ENCODE measurements at places on chromosomes 1 and 21.

DNA sequence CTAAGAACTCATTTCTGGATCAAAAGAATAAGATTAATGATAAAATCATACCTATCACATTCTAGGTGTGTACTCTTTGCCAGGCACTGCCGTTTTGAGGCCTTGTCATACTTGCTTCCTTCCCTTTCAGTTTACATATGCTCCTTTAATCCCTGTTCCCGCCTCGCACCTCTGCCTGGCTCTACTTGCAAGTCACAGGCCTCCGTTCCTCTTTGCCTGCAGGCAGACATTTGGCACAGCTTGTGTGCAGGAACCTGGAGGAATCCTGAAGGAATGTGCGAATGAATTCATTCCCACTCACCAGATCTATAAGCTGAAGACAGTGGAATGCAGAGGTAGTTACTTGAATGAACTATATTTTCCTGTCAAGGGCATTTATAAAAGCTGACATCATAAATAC lies 13.8 kb downstream of the WLS start:
- ATAC-seq: peak; percentile 71

GRCh38 chr21:21216047-21216446 lies 217.8 kb downstream of the NCAM2 start:
- ATAC-seq: no peak

DNA sequence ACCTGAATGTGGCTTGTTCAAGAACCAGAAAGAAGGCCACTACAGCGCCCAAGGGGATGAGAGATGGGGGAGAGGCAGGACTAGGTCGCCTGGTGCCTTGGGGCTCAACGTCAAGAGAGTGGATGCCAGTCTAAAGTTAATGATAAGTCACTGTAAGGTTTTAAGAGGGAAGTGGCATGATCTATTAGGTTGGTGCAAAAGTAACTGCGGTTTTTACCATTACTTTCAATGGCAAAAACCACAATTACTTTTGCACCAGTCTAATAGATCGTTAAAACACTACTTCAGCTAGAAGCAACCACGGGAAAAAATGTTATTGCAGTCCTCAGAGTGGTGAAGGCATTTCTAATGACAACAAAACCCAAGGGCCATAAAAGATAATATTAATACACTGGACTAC lies 2.6 kb upstream of the GJB3 start:
- no peak for ATAC-seq

DNA sequence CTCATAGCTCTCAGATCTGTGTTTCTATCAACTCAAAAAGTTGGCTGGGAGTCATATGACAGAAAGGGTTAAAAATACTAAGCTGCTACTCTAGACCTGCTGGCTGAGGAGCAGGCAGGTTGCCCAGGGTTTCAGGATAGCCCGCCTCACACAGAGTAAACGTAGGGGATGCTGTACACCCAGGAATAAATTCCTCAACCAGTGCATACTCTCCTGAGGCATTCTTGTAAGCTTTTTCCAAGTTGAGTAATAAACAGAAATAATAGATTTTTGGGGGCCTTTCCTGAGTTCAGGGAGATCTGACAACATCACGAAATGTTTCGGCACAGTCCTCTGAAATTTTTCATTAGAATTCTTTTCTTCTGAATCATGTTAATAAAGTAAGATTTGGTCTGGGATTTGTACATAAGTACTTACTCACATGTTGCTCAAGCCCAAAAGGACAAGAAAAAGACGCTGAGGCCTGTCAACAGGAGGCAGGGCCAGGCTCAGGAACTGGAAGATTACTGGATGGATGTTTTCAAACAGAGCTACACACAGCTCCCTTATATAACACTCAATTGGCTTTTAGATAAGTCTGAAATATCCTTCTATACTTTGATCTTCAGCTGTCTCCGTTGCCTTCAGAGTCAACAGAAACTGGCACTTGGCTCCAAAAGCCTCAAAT lies 41.0 kb downstream of the TGFBR3 start:
- ATAC-seq: peak; percentile 94

DNA sequence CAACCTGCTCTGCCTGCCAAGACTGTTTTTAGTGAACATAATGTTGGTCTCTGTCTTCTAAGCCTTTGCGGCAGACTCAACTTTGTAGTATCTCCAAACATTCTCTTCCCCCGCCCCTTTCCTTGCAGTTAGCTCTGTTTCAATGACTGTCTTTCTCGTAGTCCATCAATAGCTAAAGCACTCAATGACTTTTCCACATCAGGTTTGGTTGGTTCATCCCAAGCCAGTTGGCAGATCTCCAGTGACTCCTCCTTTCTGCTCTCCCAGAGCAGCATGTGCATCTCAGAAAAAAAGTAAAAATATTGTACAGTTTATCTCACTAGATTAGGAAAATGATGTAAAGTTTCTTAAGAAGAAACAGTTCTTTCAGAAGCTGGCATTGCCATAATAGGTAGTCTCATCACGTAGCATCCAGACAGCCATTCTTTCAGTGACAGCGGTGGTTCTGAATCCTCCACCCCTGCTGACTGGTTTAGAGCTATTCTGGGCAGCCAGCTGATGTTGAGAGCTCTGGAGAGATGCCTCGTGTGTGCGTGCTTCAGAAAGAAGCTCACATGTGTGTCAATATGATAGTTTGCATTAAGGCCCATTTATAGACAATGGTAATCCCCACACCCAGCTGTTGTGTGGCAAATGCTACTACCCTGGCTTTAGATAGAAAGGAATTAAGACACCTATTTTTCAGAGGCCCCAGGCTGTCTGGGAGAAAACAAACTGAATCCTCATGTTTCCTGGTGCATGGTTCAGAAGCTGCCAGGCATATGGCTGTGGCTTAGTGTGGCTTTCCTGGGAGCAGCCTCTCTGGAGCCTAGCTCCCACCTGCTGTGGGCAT lies 53.2 kb downstream of the CNN3 start:
- ATAC-seq: peak; percentile 51
